ENCODE measurements at places on chromosomes 7 and 10.

DNA sequence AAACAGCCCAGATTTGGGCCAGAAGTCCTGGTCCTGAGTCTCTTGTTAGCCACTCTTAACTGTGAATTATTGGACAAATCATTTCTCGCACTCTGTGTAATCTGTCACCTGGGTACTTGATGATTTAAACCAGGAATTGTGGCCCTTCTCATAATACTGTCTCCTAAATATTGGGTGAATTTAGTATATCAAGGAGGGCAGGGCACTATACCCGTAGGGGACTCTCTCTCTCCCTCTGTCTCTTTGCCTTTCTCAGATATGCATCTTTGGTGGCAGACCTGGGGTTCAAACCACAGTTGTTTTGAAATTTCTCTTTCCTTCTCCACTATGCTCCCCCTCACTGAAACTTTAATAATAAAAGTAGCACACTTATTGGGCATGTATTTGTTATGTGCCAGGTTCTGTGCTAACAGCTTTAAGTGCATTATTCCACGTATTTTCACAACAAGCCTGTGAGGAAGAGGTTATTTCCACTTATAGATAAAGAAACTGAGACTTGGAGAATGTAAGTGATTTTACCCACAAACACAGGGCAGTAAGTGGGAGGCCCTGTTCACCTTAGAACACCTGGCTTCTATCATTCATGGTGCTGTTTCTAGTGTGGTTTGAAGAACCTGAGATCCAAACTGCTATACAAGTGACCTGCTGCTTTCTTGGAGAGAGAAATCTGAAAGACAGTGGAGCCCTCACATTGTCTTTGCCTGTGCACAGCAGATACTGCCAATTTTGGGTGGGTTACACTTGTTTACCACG is 11.8 kb downstream of the FAS start:
- no peak for DNase-seq

GRCh38 chr7:138565071-138565450 is 105.0 kb downstream of the TRIM24 start:
- DNase-seq = no peak

GRCh38 chr7:140623980-140624379 is 16.6 kb downstream of the DENND2A start:
- DNase-seq = no peak

DNA sequence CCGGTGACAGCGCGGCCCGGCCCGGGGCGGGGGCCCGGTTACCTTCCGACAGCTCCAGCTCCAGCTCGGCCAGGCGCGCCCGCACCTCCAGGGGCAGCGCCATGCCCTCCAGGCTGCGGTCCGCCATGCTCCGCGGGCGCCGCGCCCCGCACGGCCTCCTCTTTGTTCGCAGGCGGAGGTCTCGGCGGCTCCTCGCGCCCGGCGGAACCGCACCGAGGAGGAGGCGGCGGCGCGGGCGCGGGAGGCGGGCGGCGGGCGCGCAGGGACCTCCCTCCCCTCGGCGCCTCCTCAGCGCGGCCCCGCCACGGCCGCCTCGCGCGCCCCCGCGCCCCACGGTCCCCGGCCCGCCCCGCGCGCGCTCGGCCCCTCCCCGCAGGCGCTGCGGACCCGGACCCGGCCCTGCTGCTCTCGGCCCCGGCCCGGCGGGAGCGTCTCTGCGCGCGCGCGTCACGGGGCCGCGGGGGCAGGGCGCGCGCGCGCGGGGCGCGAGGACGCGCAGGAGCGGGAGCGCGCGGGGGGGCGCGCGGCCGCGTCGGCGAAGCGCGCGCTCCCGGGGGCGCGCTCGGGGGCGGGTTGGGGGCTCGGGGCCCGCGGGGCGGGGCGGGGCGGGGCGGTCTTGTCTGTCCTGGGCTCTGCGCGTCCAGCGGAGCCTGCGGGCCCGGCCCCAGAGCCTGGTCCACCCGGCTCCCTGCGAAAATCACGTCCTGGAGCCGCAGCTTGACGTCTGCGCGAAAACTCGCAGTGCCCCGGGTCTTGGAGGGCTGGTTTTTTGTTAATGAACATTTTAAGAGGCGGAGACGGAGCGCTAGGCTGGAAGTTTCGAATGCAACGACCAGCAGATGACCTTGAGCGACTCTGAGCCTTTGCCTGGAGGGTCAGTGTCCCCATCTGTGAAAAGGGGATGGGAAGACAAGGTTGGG is at the start of gene DIP2C:
TSS of gene DIP2C (minus strand) at position 217 of the 920 bp plus-strand sequence. CDS start at position 127, 90 bp downstream.
- DNase-seq = peak; percentile 17

GRCh38 chr10:42150428-42151061 is 487.8 kb downstream of the ZNF33B start:
- DNase-seq = no peak

DNA sequence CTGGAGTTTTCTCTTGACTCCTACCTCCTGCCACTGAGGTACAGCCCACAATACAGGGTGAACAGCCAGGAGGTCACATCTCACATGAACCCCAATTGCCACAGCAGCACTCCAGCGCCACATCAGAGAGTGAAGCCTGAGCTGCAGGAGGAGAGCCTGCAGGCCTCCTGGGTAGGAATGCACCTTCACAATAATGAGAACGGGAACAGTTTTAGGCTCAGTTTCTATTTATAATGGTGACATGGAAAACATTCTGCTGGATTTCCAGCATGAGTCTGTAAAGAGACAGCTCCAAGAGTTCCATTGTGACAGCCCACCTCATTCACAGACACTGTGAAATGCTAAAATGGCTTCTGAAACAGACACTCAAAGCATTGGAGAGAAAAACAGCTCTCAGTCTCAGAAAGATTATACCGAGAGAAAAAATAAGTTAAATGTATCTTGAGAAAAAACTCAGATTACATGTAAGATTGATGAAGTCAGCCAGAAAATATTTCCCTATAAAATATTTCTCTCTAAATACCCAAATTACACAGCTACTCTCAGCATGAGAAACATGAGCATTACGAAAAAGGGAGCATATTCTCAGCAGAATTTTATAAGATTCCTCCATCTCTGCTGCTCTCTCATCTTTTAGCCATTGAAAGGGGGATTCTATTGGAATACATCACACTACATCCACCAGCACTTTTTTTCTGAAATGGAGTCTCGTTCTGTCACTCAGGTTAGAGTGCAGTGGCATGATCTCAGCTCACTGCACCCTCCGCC is 11.3 kb downstream of the ZNF680 start:
- no peak for DNase-seq

DNA sequence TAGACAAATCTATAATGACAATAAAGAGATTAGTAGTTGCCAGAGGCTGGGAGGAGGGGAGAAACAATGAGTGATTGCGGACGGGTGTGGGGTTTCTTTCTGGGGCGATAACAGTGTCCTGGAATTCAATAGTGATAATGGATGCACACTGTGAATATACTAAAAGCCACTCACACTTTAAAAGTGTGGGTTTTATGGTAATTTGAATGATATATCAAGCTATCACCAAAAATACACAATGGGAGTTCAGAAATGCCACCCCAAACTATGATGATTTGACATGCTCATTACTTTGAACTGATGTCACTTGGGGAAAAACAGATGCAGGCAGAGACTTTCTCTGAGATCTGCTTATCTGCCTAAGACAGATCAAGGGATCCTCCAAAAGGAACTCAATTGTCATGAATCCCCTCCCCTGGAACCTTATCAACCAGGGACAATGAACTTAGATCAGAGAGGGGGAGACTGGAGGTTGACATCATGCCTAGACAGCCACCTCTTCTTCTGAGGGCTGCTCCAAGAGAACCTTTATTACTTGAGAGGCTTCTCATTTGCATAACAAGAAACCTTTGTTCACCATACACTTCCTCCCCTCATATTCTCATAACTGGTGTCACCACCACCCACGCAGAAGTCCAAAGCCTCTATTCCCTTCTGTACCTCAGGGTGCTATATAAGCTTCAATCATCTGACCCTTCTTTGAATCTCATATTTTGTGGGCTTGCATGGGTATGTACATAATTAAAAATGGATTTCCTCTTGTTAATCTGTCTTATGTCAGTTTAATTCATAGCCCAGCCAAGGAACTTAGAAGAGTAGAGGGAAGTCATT is 14.8 kb upstream of the ZC3HAV1 start:
- DNase-seq = no peak

DNA sequence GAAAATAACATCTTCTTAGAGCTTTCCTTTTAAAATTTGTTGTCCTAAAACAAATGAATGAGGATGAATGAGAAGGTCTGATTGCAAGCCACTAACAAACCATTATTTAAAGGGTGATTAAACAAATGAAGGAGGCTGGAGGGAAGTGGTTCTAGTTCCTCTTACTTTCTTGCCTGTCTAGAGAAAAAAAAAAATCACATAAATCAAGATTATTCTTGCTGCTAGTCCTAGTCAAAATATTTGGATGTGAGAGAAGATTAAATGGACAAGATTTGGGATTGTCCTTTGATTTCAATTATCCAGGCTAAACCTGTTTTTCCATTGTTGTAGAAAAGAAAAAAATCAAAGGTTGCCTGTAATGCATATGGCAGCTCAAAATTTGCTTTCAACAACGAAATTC is 3.3 kb downstream of the SKAP2 start:
- no peak for DNase-seq

GRCh38 chr7:124785994-124786393 is 20.4 kb upstream of the GPR37 start:
- DNase-seq = no peak

DNA sequence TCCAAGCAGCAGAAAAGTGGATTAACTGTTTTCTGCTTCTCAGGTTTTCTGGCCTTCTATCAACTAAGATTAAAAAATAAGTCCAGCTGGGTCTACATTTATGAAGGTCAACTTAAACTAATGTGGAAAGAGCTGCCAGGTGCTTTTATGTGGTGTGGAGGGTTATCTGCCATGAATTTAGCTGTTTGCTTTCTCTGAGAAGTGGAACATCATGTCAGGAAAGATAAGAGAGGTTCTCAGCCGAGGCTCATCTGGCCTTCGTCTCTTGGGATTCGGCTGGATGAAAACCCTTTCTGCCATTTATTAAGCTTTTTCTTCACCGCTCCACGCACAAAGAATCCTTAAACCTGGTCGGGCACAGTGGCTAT is 5.5 kb downstream of the PTPRN2 start:
- DNase-seq = no peak

GRCh38 chr7:87339373-87339897 is 6.0 kb upstream of the CROT start:
- peak; percentile 88 for DNase-seq

DNA sequence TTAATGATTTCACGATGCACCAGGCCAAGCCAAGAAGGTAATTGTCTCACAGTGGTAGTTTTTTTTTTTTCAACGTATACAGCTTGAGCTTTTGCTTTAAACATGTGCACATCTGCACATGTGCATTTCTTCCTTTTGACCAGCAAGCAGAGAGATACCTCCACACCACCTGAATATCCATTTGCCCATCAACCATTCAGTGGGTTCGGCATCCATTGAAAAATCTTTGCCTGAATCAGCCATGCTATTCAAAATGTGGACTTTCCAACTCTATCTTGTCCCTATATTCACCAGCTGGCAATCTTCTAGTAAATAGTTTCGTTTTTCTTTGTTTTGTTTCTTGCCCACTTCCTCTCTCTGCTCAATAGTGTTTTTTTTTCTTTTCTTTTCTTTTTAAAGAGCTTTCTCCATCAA is 7.7 kb upstream of the TRA2A start:
- no peak for DNase-seq

- peak; percentile 43 for DNase-seq
Measured at GRCh38 chr10:45144326-45145070, 143.8 kb downstream of the ZNF22 start.

GRCh38 chr10:7297094-7297493 is 113.7 kb downstream of the SFMBT2 start:
- DNase-seq = no peak

- no peak for DNase-seq
Measured at GRCh38 chr7:82039621-82040020, 269.8 kb upstream of the HGF start.

GRCh38 chr10:80480852-80481251 is 26.7 kb downstream of the TSPAN14 start:
- DNase-seq = no peak

GRCh38 chr7:50953820-50954219 is 171.1 kb upstream of the GRB10 start:
- peak; percentile 91 for DNase-seq

DNA sequence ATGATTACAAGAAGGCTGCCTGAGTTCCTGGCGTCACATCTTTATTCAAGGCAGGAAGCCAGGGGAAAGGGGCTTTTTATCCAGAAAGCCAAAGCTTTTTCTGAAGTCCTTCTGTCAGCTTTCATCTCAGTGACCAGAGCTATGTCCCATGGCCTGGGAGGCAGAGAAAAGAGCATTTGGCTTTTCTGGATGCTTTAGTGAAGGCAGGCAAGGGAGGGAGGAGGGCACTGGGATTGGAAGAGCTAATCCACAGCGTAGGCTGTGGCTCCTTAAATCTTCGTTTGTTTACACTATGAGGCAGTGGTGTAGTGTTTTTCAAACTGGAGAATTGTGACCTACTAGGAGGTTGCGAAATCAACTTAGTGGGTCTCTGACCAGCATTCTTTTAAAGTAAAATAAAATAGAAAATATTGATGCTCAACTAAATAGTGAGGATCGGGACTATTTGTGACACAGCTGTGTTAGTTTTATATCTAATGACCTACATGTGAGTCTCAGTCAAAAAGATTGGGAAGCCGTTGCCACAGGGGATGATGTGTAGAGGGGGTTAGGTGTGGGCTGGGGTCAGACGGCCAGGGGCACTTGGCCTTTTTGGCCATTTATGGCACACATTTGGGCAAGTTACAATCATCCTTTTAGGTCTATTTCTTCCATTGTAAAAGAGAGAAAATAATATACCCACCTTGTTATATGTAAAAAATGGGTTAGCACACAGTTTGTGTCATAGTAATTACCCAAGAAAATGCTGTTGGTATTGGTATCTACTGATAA is 14.1 kb downstream of the CRYGN start:
- DNase-seq = no peak

- no peak for DNase-seq
Measured at GRCh38 chr7:116575853-116576252, 51.0 kb downstream of the CAV1 start.

DNA sequence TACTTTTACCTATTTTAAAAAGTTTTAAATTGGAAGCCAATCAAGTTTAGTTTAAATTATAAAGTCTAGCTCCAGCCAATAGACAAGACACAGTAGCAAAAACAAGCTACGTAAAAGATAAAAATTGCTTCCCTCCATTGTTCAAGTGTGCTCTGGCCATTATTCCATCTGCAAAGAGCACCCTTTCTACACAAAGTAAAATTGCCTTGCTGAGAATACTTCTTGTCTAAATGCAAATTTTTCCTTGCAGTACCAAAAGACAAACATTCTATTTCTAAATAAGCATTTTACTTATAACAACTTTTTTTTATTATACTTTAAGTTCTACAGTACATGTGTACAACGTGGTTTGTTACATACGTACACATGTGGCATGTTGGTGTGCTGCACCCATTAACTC is 75.9 kb upstream of the ZNF746 start:
- DNase-seq = no peak
